DMS79 treated with DMSO at 0.1 percent for 48 hours (cell line): ENCODE measurements at places on chromosomes 12 and 14.

DNA sequence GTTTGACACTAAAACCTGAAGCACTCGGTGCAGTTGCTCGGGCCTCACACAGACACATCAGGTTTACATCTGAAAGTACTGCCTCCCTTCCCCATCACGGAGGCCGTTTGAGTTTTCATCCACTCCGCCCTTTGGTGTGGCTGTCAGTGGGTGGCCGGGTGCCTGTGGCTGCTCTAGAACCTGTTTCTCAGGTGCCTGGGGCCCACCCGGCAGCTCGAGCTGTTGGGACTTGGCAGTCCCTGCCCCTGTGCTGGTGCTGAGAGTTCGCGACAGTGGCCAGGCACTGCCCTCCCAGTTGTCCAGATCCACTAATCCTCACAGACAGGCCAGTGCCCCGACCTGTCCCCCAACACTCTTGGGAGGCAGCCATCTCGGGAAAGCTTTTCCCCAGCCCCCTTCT lies 22.4 kb downstream of the XRCC3 start:
- DNase-seq = no peak

DNA sequence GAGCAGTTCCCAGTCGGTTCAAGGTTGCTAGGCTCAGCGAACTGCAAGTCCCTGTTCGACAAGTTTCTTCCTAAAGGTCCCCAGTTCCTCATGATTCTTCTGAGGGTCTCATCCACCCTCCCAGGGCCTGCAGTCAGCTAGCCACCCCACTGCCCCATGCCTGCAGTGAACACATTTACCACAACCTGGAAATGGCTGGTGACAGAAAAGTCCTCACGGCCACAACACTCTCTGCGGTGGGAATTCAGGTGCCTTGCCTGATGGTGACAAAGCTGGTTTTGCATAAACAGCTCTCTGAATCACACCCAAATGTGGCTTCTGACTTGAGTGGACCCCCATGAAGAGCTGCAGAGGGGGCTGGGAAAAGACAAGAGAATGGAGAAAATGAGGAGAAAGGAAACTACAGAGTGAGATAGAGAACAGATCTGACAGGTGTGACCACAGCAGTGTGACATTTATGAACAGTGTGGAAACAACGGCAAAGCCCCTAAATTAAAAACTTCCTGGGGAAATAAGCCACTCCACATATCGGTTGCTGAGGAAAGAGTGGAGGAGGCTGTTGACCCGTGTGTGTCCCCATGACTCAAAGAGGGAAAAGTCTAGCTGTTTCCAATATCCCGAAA lies 1.3 kb upstream of the CD27 start:
- no peak for DNase-seq

DNA sequence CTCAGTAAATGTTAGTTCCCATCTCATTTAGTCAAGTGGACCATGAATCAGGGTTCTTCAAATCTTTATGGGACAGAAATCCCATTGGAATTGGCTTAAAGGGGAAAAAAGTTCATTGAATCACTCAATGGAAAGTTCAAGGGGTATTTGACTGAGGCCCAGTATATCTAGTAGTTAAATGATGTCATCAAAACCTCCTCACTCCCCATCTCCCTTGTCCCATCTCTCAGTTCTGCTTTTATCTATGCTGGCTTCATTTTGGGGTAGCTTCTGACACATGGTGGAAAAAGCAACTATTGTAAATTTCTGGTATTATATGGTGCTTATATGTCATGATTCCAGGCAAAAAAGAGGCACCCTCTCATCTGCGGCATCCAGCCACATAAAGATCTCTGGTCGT lies 51.9 kb downstream of the DAAM1 start:
- no peak for DNase-seq

DNA sequence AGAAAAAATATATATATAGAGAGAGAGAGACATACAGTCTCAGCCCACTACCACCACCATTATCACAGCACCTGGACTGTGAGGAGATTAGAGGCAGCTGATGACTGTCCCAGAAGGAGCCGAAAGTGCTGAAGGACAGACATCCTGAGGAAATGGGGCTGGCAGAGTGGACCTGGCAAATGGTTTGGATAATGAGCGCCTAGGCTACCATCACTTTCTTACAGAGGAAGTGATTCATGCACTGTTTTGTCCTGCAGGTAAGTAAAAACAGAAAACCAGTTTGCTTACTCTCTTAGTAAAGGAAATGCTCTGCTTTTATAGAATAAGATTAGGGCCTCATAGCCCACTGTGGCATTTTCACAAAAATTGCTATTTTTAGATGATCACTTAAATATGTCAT lies 28.6 kb upstream of the DNM1L start:
- no peak for DNase-seq

- DNase-seq = no peak
Observed at GRCh38 chr14:23435543-23436326, at the start of gene MYH7. MYH7 (minus strand) TSS chr14:23435660; CDS start chr14:23433732, 1,928 bp downstream.

DNA sequence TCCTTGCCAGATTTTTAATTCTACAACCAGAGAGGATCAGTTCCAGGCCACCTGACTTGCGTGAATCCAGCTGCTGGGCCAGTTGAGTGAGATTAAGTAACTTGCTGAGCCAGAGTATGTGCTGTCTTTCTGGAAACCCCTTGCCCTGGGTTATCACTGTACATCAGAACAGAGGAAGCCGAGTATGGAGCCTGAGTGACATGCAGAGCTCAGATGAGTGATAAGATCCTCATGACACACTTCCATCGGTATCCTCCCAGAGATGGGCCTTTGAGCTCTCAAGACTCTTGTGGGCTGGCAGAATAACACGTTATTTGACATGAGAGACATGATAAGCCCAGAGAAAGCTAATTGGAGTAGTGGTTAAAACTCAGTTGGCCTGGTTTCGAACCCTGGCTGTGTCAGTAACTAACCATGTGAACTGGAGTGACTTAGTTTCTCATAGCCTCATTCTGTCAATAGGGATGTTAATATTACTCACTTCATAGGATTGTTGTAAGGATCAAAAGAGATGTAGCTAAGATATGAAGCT lies 388.1 kb downstream of the ZFP36L1 start:
- no peak for DNase-seq

GRCh38 chr12:109264095-109264942 lies 44.8 kb downstream of the FOXN4 start:
- no peak for DNase-seq

DNA sequence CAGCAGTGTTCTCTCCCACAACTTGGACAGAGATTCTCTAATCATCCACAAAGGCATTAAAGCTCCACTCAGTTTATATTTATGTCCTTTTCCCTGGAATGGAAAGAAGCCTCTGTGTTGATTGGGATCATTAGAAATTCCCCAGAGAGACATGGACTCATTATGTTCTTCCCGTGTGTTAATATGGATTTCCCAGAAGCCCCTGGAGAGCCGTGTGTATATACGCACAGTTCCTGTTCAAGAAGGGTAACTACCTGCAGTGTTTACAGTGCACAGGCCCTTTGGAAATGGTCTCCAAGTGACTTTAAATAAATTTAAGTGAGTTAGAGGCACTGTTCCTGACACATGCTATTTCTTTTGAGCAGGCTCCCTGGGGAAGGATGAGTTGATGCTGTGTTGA lies 428.0 kb upstream of the TMTC1 start:
- DNase-seq = no peak

GRCh38 chr14:52325126-52325525 lies 11.0 kb downstream of the PTGER2 start:
- DNase-seq = peak; percentile 26

DNA sequence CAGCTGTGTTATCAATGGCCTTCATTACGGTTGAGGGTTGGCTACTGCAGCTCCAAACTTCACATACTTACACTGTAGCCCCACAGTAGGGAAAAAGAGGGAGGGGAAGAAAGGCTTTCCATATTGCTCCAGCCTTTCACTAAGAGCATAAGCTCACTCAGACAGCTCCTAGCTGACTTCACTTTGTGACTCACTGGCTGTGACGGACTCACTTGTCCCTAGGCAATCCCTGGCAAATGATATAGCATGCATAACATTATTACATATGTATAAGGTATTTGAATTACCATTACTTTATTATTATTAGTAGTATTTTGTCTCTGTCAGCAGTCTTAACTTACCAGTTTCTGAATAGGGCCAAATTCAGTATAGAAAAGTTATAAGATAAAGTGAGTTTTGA lies 350.7 kb downstream of the RMST start:
- no peak for DNase-seq

DNA sequence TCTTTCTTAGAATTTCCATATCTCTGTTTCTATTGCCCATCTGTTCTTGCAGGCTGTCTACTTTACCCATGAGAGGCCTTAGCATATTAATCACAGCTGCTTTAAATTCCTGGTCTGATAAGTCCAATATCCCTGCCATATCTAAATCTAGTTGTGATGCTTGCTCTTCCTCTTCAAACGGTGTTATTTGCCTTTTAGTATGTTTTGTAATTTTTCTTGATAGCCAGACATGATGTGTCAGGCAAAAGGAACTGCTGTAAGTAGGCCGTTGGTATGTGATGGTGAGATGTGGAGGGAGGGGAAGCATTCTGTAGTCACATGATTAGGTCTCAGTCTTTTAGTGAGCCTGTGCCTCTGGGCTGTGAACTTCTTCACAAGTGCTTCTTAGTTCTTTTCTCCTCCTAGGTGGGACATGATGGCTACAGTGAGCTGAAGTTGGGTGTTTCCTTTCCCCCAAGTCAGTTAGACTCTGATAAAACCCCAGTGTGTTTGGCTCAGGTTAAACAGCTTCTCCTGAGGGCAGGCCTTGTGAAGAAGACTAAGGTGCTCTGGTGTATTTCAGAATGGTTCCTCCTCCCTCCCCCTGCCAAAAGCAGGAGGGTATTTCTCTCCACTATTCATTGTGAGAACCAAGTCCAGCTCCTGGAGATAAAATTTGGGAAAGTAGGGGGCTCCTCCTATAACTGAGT lies 195.9 kb upstream of the PARP11 start:
- DNase-seq = no peak

DNA sequence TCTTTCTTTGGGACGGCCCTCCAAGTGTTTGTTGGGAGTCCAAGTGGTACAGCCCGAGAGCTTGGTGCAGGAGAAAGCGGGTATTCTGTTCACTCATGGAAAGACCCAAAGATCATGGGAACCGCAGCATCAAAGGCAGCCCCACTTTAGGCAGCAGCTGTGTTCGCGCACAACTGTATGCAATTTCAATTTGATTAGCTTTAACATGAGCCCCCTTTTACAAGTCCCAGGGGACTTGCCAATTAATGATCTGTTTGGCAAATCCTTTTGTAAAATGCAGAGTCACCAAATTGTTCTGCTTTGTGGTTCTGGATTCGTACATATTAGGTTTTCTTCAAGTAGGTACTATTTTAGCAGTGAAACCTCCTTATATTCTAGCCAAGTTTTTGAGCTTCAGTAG lies 217.7 kb downstream of the AACS start:
- no peak for DNase-seq

DNA sequence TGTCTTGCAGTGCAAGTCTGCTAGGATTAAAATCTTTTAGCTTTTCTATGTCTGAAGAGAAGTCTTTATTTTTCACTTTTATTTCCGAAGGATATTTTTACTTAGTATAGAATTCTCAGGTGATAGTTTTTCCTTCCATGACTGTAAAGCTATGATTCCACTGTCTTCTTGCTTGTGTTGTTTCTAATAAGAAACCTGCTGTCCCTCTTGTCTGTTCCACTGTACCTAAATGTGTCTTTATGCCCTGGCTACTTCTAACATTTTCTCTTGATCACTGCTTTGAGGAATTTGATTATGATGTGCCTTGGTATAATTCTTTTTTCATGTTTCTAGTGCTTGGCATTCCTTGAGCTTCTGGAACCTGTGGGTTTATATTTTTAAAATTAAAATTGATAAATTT lies 228.7 kb downstream of the CACNA1C start:
- DNase-seq = no peak

- DNase-seq = peak; percentile 89
Observed at GRCh38 chr12:53696285-53696654, 20.4 kb upstream of the ATP5MC2 start.

DNA sequence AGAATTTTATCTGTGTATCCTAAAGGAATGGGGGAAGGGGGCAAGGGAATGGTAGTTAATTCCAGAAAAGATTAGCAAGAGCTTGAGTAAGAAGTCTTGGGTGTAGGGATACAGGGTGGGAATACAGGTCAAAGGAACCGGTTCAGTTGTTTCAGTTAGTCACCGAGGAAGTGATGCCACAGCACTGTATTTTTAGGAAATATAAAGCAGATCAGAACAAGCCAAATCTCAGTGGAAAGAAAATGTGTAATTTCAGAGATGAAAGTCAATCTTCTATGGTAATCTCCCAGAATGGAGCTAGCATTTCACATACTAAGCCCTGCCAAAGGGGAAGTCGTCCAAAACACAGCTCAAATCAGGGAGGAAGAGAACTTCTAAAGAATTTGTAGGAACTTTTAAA lies 4.7 kb upstream of the TUBA1C start:
- no peak for DNase-seq

DNA sequence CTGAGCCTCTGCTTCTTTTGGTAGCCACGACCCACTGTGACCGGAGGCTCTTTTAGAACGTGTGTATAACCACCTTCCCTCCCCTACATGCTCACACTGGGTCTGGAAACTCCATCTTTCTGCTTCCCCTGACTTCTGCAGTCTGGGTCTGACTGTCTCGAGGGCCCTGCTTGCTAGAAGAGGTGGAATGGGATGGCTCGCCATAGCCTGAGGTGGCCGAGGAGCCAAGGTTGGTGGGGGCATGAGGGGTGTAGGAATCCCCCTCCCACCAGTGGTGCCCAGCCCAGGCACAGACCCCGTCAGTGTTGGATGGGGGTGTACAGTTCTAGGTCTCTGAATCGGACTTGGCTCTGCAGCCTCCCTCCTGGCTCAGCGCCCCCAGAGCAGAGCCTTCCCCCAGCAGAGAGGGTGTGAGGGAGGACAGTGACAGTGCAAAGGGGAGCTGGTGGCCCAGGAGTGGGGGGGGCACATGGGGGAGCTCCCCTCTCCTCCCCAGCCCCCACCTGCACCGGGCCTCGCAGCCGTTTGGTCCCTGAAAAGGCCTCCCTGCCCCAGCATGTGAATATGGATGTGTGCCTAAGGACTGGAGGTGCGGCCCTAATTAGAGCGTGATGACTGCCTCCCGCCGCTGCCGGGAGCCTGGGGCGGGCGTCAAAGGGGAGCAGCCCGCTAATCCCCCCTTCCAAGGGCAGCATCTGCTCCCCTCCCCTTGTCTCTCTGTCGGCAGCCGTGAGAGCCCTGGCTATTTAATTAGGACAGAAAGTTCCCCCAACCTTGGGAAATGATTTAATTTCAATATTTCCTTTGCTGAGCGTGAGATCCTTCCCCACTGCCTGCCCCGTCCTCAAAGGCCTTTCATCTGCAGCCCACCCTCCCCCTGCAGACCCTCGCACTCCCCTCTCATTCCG lies 196.2 kb upstream of the C14orf180 start:
- DNase-seq = peak; percentile 18

GRCh38 chr12:57849035-57849434 lies 2.5 kb upstream of the CTDSP2 start:
- no peak for DNase-seq
